ENCODE measurements at places on chromosomes 7 and 10.

DNA sequence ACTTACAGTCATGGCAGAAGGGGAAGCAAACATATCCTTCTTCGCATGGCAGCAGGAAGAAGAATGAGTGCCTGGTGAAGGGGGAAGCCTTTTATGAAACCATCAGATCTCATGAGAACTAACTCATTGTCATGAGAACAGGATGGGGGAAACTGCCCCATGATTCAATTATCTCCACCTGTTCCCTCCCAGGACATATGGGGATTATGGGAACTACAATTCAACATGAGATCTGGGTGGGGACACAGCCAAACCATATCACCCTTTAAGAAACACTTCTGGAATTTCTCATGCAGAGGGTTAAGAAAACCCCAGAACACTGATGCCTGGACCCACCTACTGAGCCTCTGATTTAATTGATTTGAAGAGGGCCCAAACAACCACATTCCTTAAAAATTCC lies 63.3 kb upstream of the DNAJB12 start:
- no peak overlapping the region for H3K27ac ChIP-seq
- no peak for DNase-seq
- no peak overlapping the region for H3K4me3 ChIP-seq
- H3K36me3 ChIP-seq = peaks cover 47% of the 10 kb centered on the region

- no peaks in the 10 kb centered on the region for H3K36me3 ChIP-seq
- no peak for DNase-seq
- H3K27ac ChIP-seq = no peak overlapping the region
Measured at GRCh38 chr10:77501846-77502261, 135.8 kb downstream of the KCNMA1 start.

DNA sequence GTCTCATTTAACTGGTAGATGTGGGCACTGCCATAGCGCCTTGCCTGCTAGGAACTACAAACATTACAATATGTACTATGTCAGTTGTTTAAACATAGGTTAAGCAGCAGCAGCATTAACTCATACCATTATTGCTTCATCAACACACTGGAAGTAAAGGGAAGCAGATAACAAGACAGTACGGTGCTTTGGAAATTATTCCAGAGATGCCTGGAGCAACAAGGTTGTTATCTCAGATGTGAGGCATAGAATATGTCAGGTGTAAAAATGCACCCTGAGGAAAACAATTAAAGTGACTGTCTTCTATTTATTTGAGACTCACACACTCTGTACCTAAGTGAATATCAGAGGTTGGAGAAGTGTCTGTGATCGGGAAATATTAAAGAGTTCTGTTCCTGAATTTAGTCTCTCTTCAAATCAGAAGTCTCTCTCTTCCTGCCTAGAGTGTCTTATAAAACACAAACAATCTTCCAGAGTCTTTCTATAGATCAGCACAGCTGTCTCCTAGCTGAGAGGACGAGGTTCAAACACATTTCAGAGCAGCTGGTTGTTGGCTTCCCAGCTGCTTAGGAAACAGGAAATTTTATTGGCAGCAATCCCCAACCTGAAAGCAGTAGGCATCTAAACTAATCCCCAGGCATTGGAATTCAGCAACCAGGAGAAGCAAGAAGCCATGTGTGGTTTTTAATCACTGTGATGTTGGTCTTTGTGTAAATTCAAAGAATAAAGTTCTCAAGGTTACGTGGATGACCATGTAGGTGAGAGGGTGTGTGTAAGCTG lies 994.4 kb upstream of the LRRTM3 start:
- H3K4me1 ChIP-seq = no peaks in the 10 kb centered on the region
- no peak for DNase-seq
- H3K36me3 ChIP-seq = no peaks in the 10 kb centered on the region
- H3K4me3 ChIP-seq = no peak overlapping the region
- H3K27me3 ChIP-seq = no peaks in the 10 kb centered on the region

DNA sequence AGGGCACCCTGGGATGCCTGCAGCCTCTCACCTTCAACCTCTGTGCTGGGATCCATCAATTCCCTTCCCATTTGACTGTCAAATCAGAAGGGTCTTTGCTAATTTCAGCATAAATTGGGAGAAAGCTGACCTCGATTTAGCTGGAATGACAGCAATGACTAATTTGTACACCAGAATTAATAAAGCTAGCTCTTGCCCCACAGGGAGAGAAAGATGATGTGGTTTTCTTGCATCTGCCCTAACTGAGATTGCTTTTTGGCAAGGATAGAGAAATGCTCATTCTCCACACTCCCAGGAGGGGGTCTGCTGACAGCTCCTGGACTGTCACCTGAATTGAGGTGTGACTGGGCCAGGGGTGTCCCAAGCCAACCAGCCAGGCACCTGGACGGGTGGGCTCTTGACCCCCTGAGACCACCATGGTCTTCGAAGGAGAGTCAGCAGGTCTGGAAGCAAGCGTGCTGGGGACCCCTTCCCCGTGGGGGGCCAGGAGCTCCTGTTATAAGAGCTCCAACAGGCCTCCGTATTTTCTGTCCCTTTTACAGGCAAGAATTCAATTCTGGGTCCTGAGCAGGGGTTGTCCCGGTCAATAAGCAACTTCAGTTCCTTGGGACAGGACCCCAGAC lies 42.1 kb downstream of the RBM17 start:
- no peaks in the 10 kb centered on the region for H3K27me3 ChIP-seq
- H3K36me3 ChIP-seq = no peaks in the 10 kb centered on the region
- peaks cover 60% of the 10 kb centered on the region for H3K4me1 ChIP-seq
- peak overlapping the region; percentile 57 for H3K27ac ChIP-seq

DNA sequence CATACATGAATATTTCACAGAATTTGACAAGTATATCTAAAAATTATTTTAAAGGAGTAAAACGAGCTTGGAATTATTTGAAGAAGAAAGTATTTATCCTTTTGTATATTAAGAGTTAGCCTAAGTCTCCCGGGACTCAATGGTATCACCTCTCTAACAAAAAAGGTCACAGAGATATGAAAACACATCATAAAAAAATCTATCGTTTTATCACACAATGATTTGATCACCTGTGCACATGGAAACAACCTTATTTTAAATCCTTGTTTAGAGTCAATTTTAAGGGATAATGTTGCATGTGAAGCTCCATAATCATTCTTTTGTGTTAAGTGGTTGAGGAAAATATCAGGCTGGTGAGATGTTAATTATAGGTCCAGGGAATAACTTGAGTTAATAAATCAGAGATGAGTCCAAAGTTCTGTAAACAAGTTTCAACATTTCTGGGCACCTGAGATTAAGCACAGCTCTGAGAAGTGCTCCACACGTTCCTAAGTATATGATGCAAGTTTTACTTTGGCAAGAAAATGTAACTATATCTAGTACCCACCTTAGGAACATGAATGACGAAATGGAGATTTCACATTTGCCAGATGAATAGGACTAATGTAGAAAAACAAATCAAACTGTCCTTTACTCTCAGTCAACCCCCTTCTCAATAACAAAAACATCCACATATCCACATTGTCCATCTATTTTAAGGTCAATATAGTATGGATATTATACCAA lies 148.5 kb upstream of the AKR1E2 start:
- no peak overlapping the region for H3K4me3 ChIP-seq
- DNase-seq = no peak
- H3K27ac ChIP-seq = no peak overlapping the region

DNA sequence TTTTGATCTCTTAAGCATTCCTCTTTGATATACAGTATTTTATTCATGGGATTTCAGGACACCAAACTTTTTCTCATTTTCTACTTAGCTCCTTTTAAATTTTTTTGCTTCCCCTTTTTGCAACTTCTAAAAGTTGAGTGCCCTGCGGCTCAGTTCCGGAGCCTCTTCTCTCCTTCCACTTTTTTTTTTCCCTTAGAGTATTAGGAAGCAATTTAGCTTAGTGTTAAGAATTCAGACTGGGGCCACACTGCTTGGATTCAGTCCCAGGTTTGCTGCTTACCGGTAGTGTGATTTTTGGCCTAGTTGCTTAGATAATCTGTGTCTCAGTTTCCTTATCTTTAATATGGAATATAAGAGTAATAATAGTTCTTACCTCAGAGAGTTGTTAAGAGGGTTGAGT lies 3.4 kb downstream of the STAM start:
- peak overlapping the region; percentile 72 for H3K27ac ChIP-seq
- DNase-seq = no peak
- H3K4me3 ChIP-seq = peak overlapping the region; percentile 57
- peaks cover 72% of the 10 kb centered on the region for H3K36me3 ChIP-seq
- H3K4me1 ChIP-seq = peaks cover 75% of the 10 kb centered on the region
- H3K27me3 ChIP-seq = no peaks in the 10 kb centered on the region

DNA sequence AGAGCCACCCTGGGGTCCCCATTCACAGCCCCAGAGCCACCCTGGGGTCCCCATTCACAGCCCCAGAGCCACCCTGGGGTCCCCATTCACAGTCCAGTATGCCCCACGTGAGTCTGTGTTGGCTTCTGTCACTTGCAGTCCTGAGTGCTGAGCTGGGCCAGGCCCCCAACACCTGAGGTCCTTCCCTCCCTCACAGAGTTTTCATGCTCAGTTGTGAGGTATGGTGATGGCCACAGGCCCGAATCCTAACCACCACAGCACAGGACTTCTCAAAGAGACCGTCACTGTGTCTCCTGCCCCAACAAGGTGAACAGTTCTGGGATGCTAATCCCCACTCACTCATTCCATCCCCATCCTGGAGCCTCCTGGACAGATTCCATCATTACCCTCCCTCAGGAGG lies 239.2 kb downstream of the PTPRN2 start:
- no peak overlapping the region for H3K4me3 ChIP-seq
- no peaks in the 10 kb centered on the region for H3K27me3 ChIP-seq
- H3K36me3 ChIP-seq = no peaks in the 10 kb centered on the region
- H3K27ac ChIP-seq = no peak overlapping the region
- H3K4me1 ChIP-seq = no peaks in the 10 kb centered on the region

GRCh38 chr10:120689777-120690529 lies 161.2 kb upstream of the WDR11 start:
- no peak overlapping the region for H3K27ac ChIP-seq
- DNase-seq = no peak
- H3K36me3 ChIP-seq = no peaks in the 10 kb centered on the region
- peaks cover 5% of the 10 kb centered on the region for H3K27me3 ChIP-seq

DNA sequence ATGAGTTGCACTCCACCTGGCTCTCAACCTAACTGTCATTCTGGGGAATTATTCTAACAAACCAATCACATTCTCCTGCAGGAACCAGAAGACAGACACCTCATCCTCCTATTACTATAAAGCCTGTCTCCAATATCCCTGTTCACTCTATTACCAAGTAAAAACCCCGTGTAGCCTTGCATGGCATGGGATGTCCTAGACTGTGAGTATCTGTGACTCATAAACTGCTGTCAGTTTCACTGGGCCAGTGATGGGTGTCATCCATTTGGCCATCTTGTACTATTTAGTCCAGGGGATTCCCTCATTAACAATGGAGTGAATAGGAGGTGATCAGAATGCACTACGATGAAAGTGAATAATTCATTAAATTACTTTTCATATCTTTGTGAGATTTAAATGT lies 608.7 kb downstream of the DNAJB9 start:
- H3K27ac ChIP-seq = no peak overlapping the region
- H3K36me3 ChIP-seq = no peaks in the 10 kb centered on the region
- DNase-seq = no peak
- H3K4me1 ChIP-seq = no peaks in the 10 kb centered on the region
- H3K4me3 ChIP-seq = no peak overlapping the region

- no peaks in the 10 kb centered on the region for H3K27me3 ChIP-seq
- H3K4me3 ChIP-seq = peak within 1 kb of the TSS; percentile 97
- H3K27ac ChIP-seq = peak within 1 kb of the TSS; percentile 96
- peak; percentile 97 for DNase-seq
- peaks cover 37% of the 10 kb centered on the region for H3K4me1 ChIP-seq
Measured at GRCh38 chr7:6447581-6448199, at the start of gene DAGLB. Gene DAGLB (minus strand): TSS chr7:6447954. CDS start chr7:6447842, 112 bp downstream.

- peaks cover 15% of the 10 kb centered on the region for H3K4me1 ChIP-seq
- H3K27me3 ChIP-seq = peaks cover 81% of the 10 kb centered on the region
- H3K27ac ChIP-seq = no peak overlapping the region
- H3K36me3 ChIP-seq = no peaks in the 10 kb centered on the region
- no peak overlapping the region for H3K4me3 ChIP-seq
Measured at GRCh38 chr10:1255600-1256431, 199.6 kb downstream of the WDR37 start.

DNA sequence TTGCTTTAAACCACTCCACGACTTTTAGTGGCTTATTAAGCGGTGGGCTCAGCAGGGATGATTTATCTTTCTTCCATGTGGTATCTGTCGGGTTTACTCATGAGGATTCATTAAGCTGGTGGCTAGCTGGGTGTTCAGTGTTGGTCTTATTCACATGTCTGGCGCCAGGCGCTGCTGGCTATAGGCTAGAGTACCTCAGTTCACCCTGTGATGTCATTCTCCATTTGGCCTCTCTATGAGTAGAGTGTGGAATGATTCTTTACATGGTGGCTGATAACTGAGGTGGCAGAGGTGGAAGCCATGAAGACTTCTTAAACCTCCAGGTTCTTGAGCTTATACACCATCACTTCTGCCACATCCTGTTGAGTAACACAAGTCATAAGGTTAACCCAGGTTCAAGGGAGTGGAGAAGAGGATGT lies 115.4 kb downstream of the MLLT10 start:
- DNase-seq = no peak
- H3K4me1 ChIP-seq = peaks cover 22% of the 10 kb centered on the region
- H3K27me3 ChIP-seq = no peaks in the 10 kb centered on the region

DNA sequence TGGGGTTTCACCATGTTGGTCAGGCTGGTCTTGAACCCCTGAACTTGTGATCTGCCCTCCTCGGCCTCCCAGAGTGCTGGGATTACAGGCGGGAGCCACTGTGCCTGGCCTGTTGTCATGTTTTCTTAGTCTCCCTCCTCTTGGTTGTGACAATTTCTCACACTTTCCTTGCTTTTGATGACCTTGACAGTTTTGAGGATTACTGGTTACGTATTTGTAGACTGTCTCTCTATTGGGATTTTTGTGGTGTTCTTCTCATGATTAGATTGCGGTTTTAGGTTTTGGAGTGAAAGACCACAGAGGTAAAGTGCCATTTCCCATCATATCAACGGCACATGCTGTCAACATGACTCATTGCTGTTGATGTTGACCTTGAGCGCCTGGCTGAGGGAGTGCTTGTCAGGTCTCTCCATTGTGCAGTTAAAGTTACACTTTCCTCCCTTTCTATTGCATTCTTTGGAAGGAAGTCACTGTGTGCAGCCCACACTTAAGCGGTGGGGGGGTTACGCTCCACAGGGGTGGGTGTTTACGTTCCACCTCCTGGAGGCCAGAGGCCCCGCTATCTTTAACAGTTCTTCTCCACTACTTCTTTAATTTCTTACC lies 10.8 kb downstream of the NEURL1 start:
- H3K4me3 ChIP-seq = no peak overlapping the region
- no peaks in the 10 kb centered on the region for H3K36me3 ChIP-seq
- peak; percentile 53 for DNase-seq
- peak overlapping the region; percentile 65 for H3K27ac ChIP-seq
- H3K4me1 ChIP-seq = peaks cover 25% of the 10 kb centered on the region
- H3K27me3 ChIP-seq = peaks cover 61% of the 10 kb centered on the region

- H3K4me1 ChIP-seq = no peaks in the 10 kb centered on the region
- no peaks in the 10 kb centered on the region for H3K36me3 ChIP-seq
- H3K4me3 ChIP-seq = no peak overlapping the region
- peaks cover 16% of the 10 kb centered on the region for H3K27me3 ChIP-seq
- no peak overlapping the region for H3K27ac ChIP-seq
- no peak for DNase-seq
Measured at GRCh38 chr7:94294471-94295131, 100.1 kb upstream of the COL1A2 start.

GRCh38 chr10:3908183-3908582 lies 123.2 kb upstream of the KLF6 start:
- peaks cover 3% of the 10 kb centered on the region for H3K4me1 ChIP-seq
- no peaks in the 10 kb centered on the region for H3K27me3 ChIP-seq
- H3K27ac ChIP-seq = no peak overlapping the region
- H3K4me3 ChIP-seq = no peak overlapping the region
- DNase-seq = no peak

Data from activated T-cell treated with anti-CD3 and anti-CD28 coated beads, Interleukin-2, amount 50 U/mL, for 24 hours (primary cell).